ENCODE measurements at places on chromosomes 3 and 15. TPM values are rescaled to one million over a fixed set of nuclear protein-coding genes. Genes with fewer than 3 reads are reported as not detected.

The ISLR gene
- total RNA-seq = 0.35 TPM

DNA sequence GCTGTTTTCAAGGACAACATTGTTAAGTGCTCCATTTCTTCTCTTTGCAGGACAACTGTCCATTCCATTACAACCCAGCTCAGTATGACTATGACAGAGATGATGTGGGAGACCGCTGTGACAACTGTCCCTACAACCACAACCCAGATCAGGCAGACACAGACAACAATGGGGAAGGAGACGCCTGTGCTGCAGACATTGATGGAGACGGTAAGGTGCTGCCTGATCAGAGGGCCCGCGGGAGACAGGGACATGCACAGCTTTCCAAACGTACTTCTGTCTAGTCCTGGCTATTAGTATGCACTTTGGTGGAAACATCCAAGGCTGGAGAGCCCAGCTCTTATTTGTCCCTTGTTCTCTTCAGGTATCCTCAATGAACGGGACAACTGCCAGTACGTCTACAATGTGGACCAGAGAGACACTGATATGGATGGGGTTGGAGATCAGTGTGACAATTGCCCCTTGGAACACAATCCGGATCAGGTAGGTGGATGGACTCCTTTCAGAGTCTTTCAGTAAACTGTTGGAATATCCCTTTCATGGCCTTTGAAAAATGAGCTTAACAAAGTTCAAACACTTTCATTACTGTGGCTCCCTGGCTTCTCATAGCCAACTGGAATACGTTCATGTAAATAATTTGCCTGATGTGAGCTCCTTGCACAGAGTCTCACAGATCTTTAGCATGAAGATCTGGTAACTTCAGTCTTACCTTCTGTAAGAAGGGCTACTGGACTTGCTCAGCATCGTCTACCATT, 10.4 kb downstream of the THBS1 start:
- no peak for DNase-seq

The CRABP1 gene
- 93.0 TPM for total RNA-seq

The ZNF619 gene
- 4.3 TPM for total RNA-seq

The CHRFAM7A gene
- total RNA-seq = 4.3 TPM
